GM12892 (cell line): ENCODE measurements at places on chromosomes 4 and X.
A peak's percentile ranks its signal among the peaks of the same experiment; 100 is the strongest.

DNA sequence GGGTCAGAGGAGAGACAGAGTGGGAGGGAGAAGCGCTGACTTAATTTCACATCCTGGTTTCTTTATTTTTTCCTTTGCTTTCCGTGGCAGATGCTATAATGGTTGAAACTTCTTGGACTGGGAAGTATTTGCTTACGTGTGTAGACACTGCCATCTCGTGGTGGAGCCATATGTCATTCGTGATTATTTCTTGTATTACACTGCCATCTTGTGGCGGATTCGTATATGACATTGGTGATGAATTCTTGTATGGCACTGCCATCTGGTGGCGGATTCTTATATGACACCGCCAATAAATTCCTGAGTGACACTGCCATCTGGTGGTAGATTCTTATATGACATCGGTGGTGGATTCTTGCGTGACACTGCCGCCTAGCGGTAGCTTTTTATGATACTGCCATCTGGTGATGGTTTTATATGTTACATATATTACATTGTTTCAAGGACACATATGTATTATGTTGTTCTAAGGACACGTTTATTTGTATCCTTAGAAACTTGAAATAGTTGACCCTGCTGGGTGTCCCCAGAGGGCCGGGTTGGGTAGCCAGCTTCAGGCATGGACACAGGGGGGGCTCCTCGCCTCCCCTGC lies 37.3 kb upstream of the CLCN4 start:
- DNase-seq = no peak

DNA sequence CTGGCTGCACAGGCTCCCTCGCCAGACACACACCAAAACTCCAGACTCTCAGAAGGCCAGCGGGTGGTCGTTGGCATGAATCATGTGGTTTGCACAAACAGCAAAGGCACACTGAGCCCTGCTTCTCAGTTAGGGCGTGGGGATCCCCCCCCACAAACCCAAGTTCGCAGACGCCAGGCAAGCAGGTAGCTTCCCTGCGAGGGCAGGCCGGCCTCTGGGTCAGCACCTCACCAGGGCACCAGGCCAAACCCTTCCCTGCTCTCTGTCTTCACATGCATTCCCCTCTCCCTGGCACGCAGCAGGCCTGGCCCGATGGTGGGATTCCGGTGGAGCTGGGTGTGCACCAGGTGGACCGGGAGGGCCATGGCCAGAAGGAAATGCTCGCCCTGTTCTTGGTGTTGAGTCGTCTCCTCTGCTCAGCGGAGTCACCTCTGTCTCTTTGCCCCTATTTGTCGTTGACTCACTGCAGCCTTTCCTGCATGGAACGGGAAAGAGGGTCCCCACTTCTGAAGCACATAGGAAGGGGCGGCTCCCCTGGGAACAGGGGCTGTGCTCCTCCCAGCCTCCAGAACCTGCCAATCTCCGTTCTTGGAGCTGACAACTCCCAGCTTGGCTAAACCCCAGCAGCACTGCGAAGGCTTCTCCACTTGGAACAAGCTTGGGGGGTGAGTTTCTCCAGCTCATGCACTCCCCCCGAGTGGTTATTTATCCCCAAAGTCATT lies 51.4 kb downstream of the SORCS2 start:
- DNase-seq = no peak

DNA sequence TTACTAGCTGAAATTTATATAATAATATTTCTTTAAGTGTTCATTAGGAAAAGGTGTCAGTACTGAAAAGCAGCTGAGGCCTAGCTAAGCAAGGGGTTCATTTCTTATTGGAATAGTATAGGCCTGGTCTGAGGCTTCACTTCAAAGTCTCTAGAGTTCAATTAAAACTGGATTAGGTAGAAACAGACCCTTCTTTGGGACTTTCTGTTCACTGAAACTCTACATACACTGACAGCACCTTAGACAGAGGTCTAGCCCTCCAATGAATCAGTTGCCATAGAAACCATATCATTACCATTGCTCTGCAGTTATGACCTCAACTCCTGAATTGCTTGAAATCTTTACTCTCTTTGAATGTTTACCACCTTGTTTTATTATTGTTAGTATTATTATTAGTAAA lies 86.4 kb upstream of the MAB21L2 start:
- DNase-seq = no peak

GRCh38 chrX:153974726-153975286 lies 2.3 kb downstream of the TMEM187 start:
- DNase-seq = no peak

- DNase-seq = no peak
Observed at GRCh38 chr4:72209600-72209999, 177.8 kb downstream of the NPFFR2 start.

GRCh38 chr4:3689576-3690550 lies 76.3 kb upstream of the ADRA2C start:
- no peak for DNase-seq

- no peak for DNase-seq
Observed at GRCh38 chrX:45851434-45851991, 650.8 kb upstream of the DIPK2B start.

DNA sequence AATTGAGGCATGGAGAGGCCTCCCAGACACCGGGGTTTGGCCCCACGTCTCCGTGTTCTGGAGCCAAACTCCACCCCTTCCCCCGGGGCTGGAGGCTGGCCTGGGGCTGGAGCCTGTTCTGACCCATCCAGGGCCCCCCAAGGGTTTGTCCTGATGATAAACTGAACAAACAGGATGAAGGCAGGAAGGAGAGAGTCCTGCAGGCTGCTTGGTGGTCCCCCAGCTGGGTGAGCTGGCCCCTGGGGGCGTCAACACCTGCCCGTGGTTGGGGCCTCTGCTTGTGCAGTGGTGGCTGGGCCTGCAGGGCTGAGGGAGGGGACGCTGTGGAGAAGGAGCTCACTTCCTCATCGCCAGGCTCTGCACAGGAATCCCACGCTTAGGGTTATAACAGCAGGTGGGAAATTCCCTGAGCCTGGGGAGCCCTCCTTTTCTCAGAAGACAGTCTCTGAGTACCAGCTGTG lies 2.3 kb downstream of the SH3TC1 start:
- peak; percentile 76 for DNase-seq

- DNase-seq = no peak
Observed at GRCh38 chrX:111447298-111447697, 35.3 kb upstream of the DCX start.

GRCh38 chrX:111568354-111568753 lies 56.9 kb downstream of the SERTM2 start:
- DNase-seq = no peak

DNA sequence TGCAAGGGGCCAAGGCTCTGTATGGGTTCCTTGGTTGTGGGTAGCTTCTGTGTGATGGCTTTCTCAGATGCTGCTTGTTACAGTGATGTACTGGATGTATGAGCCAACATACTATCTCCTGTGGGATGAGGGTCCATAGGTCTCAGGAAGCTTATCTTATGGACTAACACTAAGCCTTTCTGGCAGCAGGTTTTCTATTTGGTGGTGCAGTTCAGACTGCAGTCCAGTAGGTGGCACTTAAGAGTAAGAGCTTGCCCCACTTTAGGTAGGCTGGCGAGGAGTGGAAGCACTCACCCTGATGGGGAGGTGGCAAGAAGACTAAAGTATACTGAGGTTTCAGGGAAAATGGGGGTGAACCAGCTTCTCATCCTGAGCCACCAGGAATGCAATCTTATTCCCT lies 306.7 kb upstream of the MAOA start:
- DNase-seq = peak; percentile 1

DNA sequence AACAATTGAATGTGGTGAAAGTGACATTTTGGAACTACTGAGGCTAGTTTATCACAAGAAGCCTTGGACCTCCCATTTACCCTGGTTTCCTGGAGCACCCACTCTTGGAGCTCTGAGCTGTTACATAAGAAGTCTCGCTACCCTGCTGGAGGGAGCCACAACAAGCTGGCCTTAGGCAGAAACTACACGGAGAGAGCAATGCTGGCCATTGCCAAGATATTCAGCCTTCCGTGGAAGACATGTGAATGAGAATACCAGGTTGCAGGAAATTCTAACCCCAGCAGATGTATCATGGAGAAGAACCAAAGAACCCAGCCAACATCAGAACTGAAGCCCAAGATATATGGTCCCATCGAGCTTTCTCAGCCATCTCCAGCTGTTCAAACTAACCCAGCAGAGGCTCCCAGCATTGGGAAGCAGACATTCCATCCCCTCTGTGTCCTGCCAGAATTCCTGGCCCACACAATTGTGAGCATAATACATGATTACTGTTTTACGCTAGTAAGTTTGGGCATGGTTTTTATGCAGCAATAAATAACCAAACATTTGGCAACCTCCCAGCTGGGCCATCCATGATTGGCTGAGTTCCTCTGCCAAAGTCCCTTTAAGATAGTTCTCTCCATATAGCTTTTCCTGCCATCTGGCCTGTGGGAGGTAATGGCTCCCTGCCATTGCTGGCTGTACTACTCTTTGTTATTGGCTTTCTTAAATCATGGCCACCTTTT lies 17.9 kb upstream of the PDE5A start:
- DNase-seq = no peak

DNA sequence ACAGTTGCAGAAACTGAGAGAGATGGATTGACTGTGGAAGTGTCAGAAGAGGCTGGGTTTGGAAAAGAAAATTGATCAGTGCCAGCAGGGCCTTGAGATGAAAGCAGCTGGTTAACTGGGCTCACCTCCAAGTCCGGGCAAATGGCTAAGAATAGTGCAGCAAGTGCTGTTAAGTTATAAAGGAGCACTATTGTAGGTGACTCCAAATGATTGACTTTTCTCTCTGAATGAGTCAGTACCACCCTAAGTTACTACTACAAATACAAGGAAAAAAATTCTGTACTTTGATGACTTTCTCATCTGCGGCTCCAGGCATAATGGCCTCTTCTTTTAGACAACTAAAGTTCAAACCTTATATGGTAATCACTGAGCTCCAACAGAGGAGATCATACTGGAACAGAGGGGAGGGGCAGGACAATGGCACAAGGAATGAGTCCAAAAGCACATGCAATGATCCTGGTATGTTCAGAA lies 733.4 kb upstream of the INTU start:
- DNase-seq = no peak

DNA sequence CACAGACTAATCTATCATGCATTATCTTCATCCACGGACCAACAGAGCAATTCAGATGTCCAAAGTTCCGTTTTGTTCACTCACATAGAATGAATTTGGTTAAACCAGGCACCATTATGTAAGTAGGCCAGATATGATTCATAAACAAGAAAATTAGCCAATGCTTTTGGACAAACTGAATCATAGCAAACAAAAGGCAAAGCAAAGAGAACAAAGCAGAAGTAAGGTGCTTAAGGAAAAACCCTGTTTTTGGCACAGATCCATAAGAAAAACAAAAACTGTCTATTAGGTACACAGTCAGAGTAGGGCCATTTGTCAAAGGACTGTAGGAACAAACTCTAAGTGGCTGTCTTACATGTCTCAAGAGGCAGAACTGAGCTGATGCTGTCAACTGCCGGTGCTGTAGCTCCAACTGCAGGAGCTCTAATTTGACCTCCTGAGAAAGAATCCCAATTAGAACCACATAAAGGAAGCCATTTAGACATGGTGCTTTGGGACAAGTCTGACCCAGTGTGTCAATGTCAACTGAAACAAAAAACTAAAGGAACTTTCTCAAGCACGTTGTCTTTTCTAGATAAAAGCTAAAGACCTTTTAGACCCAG lies 146.7 kb downstream of the COL25A1 start:
- DNase-seq = no peak

DNA sequence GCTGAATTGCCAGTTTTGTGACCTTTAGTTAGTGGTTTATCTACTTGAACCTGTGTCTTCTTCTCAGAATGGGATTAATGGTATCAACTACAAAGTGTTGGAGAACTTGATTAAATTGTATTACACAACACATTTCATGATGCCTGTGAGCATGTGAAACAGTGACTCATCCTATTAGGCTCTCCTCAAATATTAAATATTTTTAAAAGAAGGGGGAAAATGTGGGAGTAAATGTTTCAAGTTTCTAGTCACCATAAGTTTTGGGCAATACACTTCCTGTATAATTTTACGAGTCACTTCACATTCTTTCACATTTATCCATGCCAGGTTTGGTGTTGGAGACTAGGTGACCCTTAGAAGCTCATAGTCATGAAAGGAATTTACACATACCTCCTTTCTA lies 147.0 kb downstream of the HS3ST1 start:
- DNase-seq = no peak

DNA sequence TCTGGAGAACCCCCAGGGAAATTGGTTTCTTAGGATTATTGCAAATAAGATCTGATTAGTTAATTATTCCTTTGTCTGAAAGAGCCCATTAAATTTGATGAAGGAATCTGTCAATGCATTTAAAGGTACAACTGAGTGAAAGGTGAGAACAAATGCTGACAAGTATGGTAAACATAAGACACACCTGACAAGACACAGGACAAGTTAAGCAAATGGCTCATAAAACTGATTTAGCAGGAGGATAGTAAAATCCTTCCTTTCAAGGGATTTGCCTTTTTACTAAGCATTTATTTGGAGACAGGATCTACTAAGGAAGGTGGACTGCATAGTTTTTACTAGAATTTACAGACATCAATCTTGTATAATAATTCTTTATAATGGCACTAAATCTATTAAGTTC lies 553.9 kb downstream of the SPRY1 start:
- DNase-seq = no peak

GRCh38 chrX:4547213-4547836 lies 833.9 kb upstream of the PRKX start:
- DNase-seq = peak; percentile 4

- no peak for DNase-seq
Observed at GRCh38 chr4:37324546-37324945, 80.0 kb downstream of the NWD2 start.

DNA sequence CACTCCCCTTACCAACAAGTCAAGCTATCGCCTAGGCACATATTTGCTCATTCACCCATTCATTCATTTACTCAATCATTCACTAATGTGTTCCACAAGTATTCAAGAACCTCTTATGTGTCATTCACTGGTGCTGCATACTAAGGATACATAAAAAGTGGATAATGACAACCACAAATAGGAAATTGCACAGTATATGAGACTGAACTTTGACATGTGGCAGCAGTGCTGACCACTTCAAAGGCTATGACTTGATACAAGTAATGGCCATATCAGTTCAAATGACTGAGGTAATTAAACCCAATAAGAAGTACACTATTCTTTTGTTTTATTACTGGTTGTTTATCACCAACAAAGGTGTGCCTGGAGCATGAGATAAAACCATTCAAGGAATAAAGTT lies 282.5 kb downstream of the KLHL13 start:
- DNase-seq = no peak

DNA sequence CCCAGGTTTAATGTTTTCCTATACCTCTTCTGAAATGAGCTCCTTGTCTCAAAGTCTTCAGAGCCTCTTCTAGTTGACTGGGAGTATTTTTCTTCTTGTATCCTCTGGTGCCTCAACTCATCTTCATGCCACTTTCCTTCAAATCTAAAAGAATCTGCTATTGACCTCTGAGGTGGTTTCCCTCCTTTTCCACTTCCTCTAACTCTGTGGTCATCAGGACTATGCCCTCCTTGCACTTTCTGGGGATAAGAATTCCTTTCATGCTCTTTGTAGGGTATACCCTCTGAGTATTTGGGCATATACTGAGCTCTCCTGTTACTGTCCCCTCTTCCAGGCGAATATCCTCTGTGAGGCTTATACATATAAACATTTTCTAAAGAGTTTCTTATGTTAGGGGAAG lies 24.8 kb downstream of the BCLAF3 start:
- DNase-seq = no peak
